Brain (organoid and tissue), 16 donors: ENCODE measurements at places on chromosomes 13 and 19. TPM values are rescaled to one million over a fixed set of nuclear protein-coding genes. Genes with fewer than 3 reads are reported as not detected.

The ATP4B gene
- polyA plus RNA-seq: 1.8 TPM

GRCh38 chr13:29143847-29144246, 323.7 kb downstream of the MTUS2 start:
- DNase-seq: no peak

GRCh38 chr13:95659500-95659899, 15.0 kb upstream of the DZIP1 start:
- no peak for DNase-seq

GRCh38 chr19:19213426-19214158, 1.8 kb downstream of the NCAN start:
- DNase-seq: peak; percentile 49

- DNase-seq: no peak
These were observed 156.0 kb downstream of the KCTD12 start for GRCh38 chr13:76730220-76730619.
